Activated T-cell treated with anti-CD3 and anti-CD28 coated beads, Interleukin-2, amount 50 U/mL, for 24 hours (primary cell): ENCODE measurements at places on chromosomes 5 and 9.

DNA sequence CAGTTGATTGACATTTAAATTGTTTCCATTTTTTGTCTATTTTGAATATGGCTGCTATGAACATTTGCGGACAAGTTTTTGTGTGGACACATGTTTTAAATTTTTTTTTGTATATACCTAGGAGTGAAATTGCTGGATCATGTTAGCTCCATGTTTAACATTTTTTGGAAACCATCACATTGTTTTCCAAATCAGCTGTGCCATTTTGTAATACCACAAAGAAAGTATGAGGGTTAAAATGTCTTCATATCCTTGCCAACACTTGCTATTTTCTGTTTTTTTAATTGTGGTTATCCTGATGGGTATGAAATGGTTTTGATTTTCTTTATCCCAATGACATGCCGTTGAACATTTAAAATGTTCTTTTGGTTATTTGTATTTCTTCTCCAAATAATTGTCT lies 52.1 kb downstream of the CARTPT start:
- no peak for DNase-seq

- DNase-seq: no peak
Measured at GRCh38 chr5:88691945-88692868, 190.8 kb downstream of the MEF2C start.

DNA sequence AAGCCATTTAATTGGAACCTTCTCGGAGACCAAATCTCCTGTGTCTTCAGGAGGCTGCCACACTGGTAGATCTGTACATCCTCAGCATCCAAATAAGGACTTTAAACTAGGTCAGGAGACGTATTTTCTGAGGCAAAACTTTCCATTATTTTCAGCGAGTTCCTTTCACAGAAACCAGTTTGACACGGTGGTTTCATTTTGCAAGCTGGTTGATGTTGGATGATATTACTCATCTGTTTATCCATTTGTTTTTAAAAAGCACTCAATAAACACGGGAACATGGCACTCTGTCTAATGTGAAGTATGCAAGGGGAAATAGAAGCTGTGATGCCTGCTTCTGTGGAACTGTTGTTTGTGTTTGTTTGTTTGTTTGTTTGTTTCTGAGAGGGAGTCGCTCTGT lies 199.6 kb downstream of the ERCC6L2 start:
- no peak for DNase-seq

GRCh38 chr5:141084487-141084989 lies 9.9 kb upstream of the PCDHB2 start:
- DNase-seq: peak; percentile 37

DNA sequence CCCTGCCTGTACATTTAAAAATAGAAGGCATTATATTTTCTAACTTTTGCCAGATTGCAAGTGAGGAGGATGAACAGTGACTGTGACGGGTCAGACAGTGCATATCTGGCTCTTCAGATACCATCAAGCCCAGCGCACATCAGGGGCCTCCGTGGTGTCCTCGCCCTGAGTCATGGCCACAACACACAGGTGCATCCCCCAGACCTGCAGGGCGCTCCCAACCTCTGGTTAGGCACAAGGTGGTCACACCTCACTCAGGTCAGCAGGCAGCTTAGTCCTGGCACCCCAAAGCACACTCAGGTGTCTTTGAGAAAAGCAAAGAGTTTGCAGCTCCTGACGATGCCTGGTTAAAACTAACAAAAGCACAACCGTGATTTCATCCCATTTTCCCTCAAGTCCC lies 28.6 kb downstream of the IRX2 start:
- DNase-seq: no peak

GRCh38 chr5:103706939-103707682 lies 144.5 kb upstream of the NUDT12 start:
- no peak for DNase-seq
